Urinary bladder (tissue), 4 donors: ENCODE measurements at places on chromosomes 7 and 10. TPM values are rescaled to one million over a fixed set of nuclear protein-coding genes. Genes with fewer than 3 reads are reported as not detected.

Gene LRIT2
- total RNA-seq = not detected

Gene SLC16A12
- 4.2 TPM for total RNA-seq

Gene SLC26A3
- not detected for total RNA-seq

Gene CALD1
- total RNA-seq = 616 TPM

Gene LRRC4
- 3.2 TPM for total RNA-seq

Gene CFAP69
- 19.1 TPM for total RNA-seq

Gene RTKN2
- total RNA-seq = 12.2 TPM

Gene HOXA2
- 1.4 TPM for total RNA-seq

Gene SFXN3
- total RNA-seq = 29.9 TPM

Gene GIMAP7
- 16.2 TPM for total RNA-seq

Gene CHRM2
- 19.8 TPM for total RNA-seq

Gene CH25H
- total RNA-seq = 1.1 TPM

Gene IL6
- 0.32 TPM for total RNA-seq

Gene FGF8
- total RNA-seq = not detected

Gene SPDYE2
- 0.16 TPM for total RNA-seq

Gene TMEM176A
- total RNA-seq = 20.8 TPM

Gene FOXP2
- total RNA-seq = 85.2 TPM

Gene OR2F2
- not detected for total RNA-seq

Gene HABP2
- not detected for total RNA-seq

Gene MYL10
- total RNA-seq = 0.63 TPM

Gene CHN2
- total RNA-seq = 14.5 TPM

Gene STEAP1B
- total RNA-seq = 3.2 TPM

Gene IRF5
- 5.3 TPM for total RNA-seq

Gene BAMBI
- total RNA-seq = 33.7 TPM

Gene ACBD7
- 5.2 TPM for total RNA-seq

Gene CLRN3
- total RNA-seq = 0.42 TPM

Gene ZNF722
- not detected for total RNA-seq

Gene ADIRF
- total RNA-seq = 112 TPM

Gene CFAP70
- 2.2 TPM for total RNA-seq

Gene TAS2R41
- total RNA-seq = not detected

Gene SEM1
- 52.2 TPM for total RNA-seq

Gene CHST3
- 15.9 TPM for total RNA-seq

Gene CALHM2
- total RNA-seq = 17.4 TPM

Gene H2AZ2
- 173 TPM for total RNA-seq

Gene HYAL4
- total RNA-seq = not detected

Gene C10orf95
- total RNA-seq = not detected

Gene PDE6C
- not detected for total RNA-seq

Gene ADRA2A
- total RNA-seq = 3.6 TPM

Gene ZNF804B
- 1.2 TPM for total RNA-seq

Gene NUPR2
- 0.79 TPM for total RNA-seq

Gene UTF1
- not detected for total RNA-seq

Gene TMEM130
- 9.5 TPM for total RNA-seq

Gene ANKRD61
- total RNA-seq = not detected

Gene GNAI1
- total RNA-seq = 81.2 TPM
